ENCODE measurements at places on chromosomes 4 and X.

GRCh38 chr4:158006990-158007389, 165.8 kb downstream of the GASK1B start:
- DNase-seq: no peak

DNA sequence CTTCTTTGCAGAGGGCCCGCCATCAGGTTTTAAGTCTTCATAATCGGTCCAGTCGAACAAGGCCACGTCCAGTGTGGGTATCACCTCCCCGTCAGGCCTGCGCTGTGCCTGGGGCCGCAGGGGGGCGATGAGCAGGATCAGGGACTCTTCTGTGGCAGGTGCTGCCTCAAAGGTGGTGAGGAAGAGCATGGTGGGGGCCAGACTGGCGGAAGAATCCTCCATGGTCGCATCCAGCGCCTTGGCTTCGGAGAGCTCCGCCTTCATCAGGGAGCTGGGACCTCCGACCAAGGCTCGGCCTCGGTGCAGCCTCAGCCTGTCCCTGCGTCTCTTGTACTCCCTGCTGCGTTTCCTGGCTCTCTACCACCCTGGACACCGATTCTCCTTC, 17.5 kb downstream of the FAM9A start:
- DNase-seq: no peak

- DNase-seq: no peak
Observed at GRCh38 chr4:184815046-184815877, 10.5 kb downstream of the ACSL1 start.

GRCh38 chrX:84188320-84188834, 378 bp upstream of the RPS6KA6 start:
- no peak for DNase-seq

DNA sequence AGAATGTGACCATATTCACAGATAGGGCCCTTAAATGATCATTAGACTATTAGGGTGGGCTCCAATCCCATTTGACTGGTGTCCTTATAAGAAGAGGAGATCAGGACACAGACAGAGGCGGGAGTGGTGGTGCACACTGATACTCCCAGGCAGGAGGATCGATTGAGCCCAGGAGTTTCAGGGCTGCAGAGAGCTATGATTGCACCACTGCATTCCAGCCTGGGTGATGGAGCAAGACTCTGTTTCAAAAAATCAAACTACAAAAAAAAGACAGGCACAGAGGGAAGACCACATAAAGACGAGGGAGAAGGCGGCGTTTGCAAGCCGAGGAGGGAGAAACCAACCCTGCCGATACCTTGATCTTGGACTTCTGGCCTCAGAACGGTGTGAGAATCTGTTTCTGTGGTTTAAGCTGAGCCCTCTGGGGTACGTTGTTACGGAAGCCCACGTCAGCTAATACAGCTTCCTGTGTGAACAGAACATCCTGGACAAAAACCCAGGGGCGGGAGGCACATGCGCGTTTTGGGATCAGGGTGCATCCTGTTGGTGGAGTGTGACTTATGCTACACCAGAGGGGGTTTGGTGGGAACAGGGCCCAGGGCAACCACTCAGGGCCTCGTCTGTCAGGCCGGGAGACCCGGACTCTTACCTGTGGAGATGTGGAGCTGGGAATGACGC, 211.8 kb upstream of the PSAPL1 start:
- no peak for DNase-seq

- no peak for DNase-seq
Observed at GRCh38 chr4:64001229-64001898, 407.9 kb downstream of the TECRL start.

DNA sequence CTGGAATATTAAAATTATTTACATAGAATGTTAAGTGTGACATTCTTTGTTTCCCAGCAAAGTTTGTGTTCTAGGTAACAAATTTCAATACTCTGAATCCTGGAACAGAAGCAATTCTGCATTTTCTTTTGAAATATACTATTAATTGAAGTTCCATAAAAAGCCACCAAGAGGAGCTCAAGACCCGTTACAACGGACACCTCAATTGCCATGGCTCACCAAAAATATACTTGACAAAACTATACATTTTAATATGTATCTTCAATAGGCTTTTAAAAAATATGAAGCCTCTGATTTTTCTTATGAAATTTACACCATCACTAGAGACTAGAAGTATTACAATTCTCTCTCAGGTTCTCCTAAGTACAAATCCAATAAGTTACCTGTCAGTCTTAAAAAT, 111.4 kb downstream of the NYX start:
- no peak for DNase-seq

DNA sequence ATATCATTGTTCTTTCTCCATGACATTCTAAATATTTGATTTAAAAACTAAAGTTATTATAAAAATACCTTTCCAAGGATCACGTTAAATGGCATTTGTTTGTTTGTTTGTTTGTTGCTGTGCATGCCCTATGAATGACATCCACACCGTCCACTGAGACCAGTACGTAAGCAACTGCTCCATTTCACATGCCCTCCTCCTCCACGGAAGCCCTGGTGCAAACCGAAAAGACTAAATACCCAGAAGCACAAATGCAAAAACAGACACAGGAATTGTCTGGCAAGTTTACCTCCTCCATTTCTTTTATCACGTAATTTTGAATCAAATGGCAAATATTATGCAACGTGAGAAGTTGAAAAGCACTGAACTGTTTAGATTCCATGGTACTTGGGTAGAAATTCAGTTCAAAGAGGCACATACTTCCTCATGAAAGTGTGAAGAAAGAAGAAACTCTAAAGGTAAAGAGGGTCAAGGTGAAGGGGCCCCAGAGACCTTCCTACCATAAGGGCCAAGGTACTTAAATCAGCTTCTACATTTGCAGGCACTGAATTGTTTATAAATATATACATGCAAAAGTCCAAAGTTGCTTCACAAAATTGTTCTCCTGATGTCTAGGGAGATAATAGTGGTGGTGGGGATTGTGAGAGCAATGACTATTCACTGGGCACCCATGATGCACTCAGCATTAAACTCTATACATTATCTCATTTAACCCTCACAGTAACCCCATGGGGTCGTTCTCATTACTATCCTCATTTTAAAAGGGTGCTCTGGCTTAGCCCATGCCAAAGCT, 23.4 kb downstream of the IRF2 start:
- DNase-seq: no peak

DNA sequence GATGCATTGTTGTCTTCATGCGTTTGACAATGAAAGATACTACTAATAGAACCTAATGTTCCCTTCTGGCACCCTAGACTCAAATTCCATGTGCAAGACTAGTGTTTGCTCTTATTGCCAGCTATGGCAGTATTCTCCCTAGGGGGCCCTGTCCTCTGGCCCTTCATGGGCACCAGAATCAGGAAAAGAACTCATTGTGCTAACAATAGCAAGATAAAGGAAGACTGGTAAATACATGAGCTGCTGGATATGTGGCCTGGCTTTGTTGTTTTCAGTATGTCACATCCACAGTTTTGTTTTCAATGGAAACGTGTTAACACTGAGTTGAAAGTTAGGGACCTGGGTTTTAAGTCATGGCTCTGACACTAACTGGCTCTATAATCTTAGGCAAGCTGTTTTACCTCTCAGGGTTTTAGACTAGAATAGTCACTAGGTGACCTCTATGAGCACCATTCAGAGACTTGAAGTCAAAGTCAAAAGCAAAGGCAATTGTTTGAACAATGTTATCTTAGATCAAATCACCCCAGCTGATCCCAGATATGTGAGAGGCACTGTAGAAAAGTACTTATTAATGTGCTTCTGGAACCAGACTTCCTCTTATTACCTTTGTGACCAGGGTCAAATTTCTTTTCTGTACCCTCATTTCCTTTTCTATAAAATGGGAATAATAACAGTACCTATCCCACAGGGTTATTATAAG, 253.7 kb upstream of the DIAPH2 start:
- DNase-seq: no peak

- no peak for DNase-seq
Observed at GRCh38 chrX:15855568-15856221, 1.1 kb upstream of the AP1S2 start.

DNA sequence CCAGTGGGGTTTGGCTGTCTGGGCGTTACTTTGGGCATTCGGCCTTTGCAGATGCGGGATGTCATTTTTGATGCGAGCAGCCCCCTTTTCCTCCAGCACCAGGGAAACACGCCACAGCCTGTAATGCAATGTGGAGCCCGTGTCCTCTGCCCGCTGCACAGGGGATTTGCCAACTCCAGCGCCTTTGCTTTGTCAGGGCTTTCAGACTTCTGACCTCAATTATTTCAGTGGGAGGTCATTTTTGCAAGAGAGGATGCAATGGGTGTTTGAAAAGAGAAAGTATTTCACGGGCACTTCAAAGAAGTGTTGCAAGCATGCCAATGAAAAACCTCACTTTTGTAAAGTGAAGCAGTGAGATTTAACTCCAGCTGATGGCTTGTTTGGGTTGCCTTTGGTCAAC, 11.5 kb downstream of the CLCN4 start:
- DNase-seq: no peak

- DNase-seq: no peak
Observed at GRCh38 chr4:76896614-76897535, 1.1 kb downstream of the SOWAHB start.

DNA sequence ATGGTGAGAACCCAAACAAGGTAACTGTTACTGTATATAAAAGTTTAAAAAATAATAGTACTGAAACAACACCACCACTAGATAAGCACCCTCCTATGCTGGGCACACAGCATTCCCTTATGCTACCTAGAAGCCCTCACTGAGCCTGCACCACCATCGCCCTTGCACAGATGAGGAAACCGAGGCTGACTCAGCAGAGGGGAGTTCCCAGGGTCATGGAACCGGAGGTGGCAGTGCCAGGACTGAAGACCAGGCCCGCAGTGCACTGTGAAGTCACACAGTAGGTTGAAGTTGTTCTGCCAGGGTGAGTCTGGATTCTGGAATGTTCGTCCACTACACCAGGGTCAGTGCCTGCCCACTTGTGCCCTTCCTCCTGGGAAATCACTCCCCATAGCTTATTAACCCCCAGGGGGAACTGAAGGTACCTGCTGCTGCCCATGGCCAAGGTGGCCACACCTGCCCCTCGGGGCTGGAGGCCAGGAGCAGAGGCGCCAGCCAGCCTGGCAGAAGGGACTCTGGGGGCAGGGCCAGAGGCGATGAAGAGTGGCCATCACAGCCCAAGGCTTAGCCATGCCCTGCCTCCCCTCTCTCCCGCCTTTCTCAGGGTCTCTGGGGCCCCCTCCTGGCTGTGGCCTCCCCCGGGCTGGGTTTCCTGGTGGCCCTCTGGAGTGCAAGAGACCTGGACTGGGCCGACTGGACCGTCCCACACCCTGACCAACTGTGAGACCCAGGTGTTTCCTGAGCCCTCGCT, 15.1 kb upstream of the ABLIM2 start:
- DNase-seq: no peak

DNA sequence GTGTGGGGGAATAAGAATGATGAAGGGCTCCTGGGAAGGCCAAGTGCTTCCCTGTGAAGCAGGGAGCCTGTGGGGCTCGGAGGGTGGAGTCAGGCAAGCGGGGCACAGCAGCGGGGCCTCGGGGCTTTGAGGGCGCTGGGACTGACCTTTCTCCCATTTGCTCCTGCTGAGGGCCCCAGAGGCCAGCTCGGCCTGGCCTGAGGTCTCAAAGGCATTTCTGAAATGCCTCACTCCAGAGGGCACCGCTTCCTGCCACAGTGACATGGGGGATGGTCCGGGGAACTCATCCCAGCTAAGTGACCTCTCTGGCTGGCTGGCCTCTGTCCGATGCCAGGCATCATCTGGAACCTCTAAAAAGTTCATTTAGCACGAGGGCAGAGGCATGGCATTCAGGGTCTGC, 98.8 kb upstream of the STX18 start:
- DNase-seq: no peak

DNA sequence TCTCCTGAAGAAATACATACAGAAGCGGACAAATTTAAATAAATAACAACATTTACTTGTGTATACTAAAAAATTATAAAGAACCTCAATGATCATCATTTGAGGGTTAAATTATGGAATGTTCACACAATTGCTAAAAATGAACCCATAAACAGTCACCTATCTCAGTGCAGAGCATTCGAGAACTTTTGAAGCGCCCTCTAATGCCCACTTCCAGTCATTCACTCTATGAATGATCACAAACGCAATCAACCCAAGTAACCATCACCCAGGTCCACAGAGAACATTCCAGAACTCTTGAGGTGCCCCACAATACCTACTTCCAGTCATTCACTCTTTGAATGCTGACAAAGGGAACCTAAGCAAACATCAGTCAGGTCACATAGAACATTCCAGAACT, 103.5 kb upstream of the PLAC1 start:
- DNase-seq: no peak

- no peak for DNase-seq
Observed at GRCh38 chrX:6985537-6985936, 162.0 kb upstream of the STS start.

DNA sequence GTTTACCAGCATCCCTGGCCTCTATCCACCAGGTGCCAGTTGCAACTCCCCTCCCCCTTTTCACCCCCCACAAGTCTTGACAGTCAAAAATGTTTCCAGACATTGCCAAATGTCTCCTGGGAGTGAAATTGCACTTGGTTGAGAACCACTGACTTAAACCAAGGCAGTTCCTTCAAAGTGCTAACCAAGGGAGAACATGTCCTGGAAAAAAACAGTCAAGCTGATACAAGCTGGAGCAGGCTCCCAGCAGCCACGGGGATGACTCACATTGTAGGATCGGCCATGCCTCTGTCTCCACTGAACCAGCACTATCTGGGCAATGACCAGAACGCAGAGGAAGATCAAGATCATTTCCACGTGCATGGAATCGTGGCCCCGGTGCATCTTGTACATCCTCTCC, 11.4 kb downstream of the RNF175 start:
- DNase-seq: no peak

DNA sequence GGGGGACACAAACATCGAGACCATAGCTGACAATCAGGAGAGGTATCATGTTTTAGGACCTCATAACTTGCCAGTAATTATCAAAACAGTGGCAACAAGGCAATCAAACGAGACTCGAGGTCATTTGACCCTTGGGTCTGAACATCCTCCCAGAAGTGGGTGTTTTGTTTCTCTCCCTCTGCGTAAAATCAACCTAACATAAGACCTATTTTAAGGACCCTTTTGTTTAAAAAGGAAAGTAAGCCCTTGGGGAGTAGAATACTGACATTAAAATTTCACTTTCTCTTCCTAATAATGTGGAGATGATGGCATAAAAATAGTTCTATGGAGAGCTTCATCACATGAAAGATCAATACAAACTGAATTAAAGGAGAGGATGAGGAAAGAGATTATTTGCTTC, 106.2 kb upstream of the PUDP start:
- no peak for DNase-seq

- DNase-seq: no peak
Observed at GRCh38 chr4:183632689-183633088, 26.3 kb downstream of the RWDD4 start.

Measured in stimulated activated CD8-positive, alpha-beta memory T cell treated with anti-CD3 and anti-CD28 coated beads, Interleukin-15, amount 100 ng/mL, for 24 hours (primary cell).